Dorsolateral prefrontal cortex (tissue), 122 donors: ENCODE measurements at places on chromosomes 16 and 17. TPM values are rescaled to one million over a fixed set of nuclear protein-coding genes. Genes with fewer than 3 reads are reported as not detected.

Gene CDC27
- total RNA-seq: 118 TPM

Gene PDIA2
- total RNA-seq: 50.0 TPM

Gene KRTAP2-1
- total RNA-seq: not detected

Gene DPEP3
- total RNA-seq: not detected

Gene ALDH3A1
- 0.39 TPM for total RNA-seq

Gene SLC5A2
- not detected for total RNA-seq

Gene ADGRG1
- total RNA-seq: 117 TPM

Gene GNAO1
- total RNA-seq: 430 TPM

Gene NOL3
- total RNA-seq: 32.0 TPM

Gene FAM20A
- total RNA-seq: 3.5 TPM

Gene KRT33B
- not detected for total RNA-seq

Gene NKD1
- 6.8 TPM for total RNA-seq

GRCh38 chr17:33385133-33385532, 92.0 kb upstream of the ASIC2 start:
- DNase-seq: no peak

GRCh38 chr17:76353004-76353598, 615 bp downstream of the PRPSAP1 start:
- DNase-seq: no peak

- DNase-seq: no peak
Observed at GRCh38 chr16:1776672-1776955, 3.7 kb upstream of the MRPS34 start.

DNA sequence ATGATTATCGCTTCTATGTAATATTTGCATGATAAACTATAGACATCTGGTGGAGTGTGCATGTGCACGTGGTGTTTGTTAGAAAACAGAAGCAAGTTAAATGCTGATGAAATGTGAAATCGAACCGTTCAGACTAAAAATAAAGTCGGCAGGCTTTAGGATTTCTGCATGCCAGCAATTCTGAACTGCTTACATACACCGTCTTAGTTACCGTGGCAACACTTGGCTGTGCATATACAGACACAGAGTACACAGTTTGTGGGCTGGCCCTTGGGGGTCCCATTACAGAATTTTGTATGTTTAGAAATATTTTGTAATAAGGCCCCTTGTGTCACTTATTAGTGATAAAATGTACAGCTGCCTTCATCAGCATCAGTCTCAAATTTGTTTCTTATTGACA, 605.5 kb downstream of the RBFOX1 start:
- DNase-seq: no peak

DNA sequence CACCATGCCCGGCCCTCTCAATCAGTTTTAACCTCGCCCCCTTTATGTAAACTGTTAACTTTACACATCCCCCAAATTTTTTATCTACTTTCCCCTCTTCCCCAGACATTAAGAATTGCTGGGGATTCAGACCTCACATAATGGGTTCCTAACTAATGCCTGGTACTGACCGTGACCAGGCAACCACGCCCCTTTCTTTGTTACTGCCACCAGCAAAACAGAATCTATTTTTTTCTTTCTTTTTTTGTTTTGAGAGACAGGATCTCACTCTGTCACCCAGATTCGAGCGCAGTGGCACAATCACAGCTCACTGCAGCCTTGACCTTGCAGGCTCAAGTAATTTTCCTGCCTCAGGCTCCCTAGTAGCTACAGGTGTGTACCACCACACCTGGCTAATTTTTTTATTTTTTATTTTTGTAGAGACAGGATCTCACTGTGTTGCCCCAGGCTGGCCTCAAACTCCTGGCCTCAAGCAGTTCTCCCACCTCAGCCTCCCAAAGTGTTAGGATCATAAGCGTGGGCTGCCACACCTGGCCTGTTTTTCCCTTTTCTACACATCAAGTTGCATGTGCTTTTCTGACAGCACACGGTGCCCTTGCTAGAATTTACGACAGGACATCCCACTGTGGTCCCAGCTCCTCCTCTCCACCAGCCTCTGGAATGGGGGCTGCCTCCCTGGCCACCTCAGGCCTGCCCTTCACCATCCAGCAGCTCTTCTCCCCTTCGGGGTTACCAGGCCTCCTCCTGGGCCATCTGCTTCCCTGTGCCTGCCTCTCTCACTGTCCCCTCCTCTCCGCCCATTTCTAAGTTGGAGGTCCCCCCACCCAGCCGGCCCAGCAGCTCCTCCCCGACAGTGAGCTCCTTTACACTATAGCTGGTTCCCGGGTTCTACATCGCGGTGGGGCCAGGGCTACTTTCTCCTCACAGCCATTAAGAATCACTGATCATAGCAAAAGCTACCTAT, 10.8 kb downstream of the CPNE2 start:
- DNase-seq: no peak

DNA sequence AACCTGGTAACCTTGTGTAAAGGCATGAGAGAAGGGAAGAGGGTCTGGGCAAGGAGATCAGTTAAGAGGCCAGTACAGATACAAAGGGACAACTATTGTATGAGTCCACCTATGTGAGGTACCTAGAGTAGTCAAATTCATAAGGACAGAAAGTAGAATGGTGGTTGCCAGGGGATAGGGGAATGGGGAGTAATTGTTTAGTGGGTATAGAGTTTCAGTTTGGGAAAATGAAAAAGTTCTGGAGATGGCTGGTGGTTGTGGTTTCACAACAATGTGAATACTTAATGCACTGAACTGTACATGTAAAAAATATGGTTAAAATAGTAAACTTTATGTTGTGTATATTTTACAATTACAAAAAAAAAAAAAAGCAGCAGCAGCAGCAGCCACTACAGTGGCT, 49.4 kb downstream of the SNTB2 start:
- DNase-seq: no peak

DNA sequence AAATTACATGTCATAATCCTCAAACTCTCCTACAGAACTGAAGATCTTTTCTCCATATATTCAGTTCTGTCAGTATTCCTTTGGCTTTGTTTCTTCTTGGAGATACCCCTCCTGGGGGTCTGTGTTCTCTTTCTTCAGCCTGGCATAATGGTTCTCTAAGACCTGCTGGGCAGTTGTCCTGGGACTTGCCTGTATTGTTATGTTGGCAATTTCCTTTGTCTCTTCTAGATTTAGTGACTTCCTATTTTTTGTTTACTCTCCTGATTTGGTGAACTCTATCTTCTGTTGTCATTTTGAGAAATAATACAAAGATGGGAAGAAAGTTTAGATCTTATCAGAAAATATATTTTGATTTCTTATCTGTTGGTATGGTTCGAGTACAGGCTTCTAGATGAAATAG, 127.8 kb downstream of the GOSR1 start:
- no peak for DNase-seq

DNA sequence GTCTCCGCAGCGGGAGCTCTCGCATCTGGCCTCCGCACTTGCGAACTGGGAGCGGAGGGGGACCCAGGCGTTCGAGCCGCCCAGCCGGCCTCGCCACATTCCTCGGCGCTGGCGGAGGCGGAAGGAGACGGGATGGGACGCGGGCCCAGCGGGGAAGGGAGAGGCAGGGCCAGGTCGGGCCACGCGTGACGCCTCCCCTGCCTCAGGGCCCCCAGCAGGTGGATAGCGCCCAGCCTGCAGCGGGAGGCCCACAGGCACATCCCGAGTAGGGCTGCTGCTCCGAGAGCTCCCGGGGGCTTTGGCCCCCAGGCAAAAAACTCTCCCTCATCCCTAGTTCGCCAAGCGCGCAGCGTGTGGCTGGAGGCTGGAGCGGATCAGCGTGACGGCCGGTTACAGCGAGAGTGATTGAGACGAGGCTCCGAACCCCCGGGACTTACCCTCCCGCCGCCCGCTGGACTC, 800 bp downstream of the PLEKHH3 start:
- DNase-seq: no peak

GRCh38 chr16:51024703-51025102, 126.4 kb downstream of the SALL1 start:
- DNase-seq: no peak

GRCh38 chr16:68596266-68596665, 48.8 kb upstream of the CDH3 start:
- no peak for DNase-seq

- DNase-seq: no peak
Observed at GRCh38 chr16:12471383-12471782, 332.3 kb downstream of the CPPED1 start.

- no peak for DNase-seq
Observed at GRCh38 chr17:41444186-41444585, 3.4 kb upstream of the KRT38 start.
